ENCODE measurements at places on chromosomes 16 and 17. TPM values are rescaled to one million over a fixed set of nuclear protein-coding genes. Genes with fewer than 3 reads are reported as not detected.

Gene BRIP1
- 28.7 TPM for total RNA-seq

- DNase-seq, result no peak
Observed at GRCh38 chr16:74874912-74875546, 100.4 kb upstream of the FA2H start.

GRCh38 chr16:10896723-10897122, 19.7 kb downstream of the CIITA start:
- DNase-seq, result no peak

GRCh38 chr16:10312008-10312407, 73.9 kb upstream of the ATF7IP2 start:
- DNase-seq, result no peak

GRCh38 chr16:86220561-86220960, 289.8 kb upstream of the FOXF1 start:
- DNase-seq, result no peak

Gene LHX1
- not detected for total RNA-seq

GRCh38 chr17:4365628-4366326, 698 bp downstream of the UBE2G1 start:
- peak; percentile 39 for DNase-seq

- no peak for DNase-seq
Observed at GRCh38 chr17:78197147-78197832, 10.1 kb downstream of the AFMID start.

DNA sequence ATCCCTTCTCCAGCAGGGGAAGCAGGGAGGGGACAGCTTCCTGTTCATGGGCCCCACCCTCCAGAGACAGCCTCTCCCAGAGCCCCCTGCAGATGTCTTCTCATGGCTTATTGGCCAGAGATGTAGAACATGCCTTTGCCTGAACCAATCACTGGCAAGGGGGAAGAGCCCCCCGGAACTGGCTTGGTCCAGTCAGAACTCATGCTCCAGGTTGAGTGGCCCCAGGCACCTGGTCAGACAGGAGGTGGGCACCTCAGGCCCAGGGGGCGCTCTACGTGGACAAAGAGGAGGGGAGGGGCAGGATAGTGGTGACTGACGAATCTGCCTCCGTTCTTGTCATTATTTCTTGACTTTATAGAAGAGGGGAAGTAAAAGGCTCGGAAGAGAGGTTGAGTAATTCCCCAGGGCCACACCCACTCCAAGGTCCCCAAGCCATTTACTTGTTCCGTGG, 23.6 kb downstream of the RAB11FIP4 start:
- DNase-seq, result no peak

GRCh38 chr17:1158879-1159278, 20.9 kb downstream of the ABR start:
- DNase-seq, result no peak

All from activated CD4-positive, alpha-beta T cell treated with anti-CD3 and anti-CD28 coated beads, Interleukin-2, amount 10 ng/mL, durations not matched to agents 7 days and 5 days (primary cell).